Memory B cell (primary cell): ENCODE measurements at places on chromosomes 13 and 19.

DNA sequence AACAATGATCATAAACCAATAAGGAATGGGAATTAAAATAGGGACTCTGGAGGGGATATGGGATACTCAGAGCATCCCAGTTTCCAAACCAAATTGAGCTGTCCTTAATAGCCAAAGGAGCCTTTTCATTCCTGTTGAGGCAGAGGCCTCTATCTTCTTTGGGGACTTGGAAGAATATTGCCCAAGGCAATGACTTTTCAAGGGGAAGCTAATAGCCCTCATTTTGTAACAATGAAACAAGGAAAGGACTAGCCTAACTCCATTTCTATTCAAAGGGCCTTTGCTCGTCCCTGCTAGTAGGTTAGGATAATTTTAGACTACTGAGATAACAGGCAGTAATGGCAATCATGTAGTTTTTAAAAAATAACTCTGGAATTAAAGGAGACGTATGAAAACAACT is 789.8 kb upstream of the SLITRK5 start:
- DNase-seq, result no peak

- no peak for DNase-seq
These were observed 71.4 kb upstream of the CLDN10 start for GRCh38 chr13:95480791-95481780.

DNA sequence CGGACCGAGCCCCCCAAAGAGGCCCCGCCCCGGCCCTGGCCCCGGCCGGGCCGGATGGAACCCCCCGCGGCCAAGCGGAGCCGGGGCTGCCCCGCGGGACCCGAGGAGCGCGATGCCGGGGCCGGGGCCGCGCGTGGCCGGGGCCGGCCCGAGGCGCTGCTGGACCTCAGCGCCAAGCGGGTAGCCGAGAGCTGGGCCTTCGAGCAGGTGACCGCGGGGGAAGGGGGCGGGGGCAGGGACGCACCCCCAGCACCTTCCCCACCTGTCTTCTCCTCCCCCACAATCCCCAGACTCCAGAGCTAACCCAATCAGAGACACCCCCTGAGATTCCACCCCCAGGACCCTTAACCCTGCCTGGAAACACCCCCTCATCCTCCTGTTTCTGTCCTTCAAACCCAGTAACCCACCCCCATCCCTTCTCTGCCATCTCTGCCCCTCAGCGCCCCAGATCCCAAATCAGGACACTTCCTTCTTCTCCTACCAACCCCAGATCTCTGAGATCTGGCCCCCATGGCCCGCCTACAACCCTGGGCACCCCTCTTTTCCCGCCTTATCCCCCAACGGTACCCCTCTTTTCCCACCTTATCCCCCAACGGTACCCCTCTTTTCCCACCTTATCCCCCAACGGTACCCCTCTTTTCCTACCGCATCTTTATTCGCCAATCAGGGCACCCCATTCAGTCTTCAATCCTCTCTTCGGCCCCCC is 505 bp downstream of the ZSWIM4 start:
- DNase-seq, result no peak

DNA sequence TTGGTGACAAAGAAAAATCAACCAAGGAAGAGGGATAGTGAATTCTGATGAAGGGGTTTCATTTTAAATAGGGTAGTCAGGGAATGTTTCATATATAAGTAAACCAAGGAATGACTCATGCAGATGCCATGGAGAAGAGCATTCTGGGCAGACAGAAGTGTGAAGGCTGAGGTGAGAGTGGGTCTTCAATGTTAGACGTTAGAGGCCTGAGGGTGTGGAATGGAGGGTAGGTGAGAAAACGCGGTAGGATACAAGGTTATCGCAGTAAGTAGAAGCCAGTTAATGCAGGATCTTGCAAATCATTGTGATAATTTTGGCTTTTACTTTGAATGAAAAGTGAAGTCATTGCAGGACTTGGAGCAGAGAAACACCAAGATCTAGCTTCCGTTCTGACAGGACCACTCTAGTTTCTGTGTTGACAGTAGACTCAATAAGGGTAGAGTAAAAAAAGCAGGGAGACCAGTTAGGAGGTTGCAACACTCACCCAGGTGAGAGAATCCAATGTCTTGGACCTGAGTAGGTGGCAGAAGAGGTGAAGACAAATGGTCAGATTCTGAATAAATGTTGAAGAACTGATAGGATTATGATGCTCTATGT is 225.2 kb upstream of the TMTC4 start:
- no peak for DNase-seq

GRCh38 chr19:6003976-6004375 is 26.0 kb upstream of the RANBP3 start:
- no peak for DNase-seq

- no peak for DNase-seq
These were observed 22.6 kb downstream of the SMIM24 start for GRCh38 chr19:3457528-3458228.

DNA sequence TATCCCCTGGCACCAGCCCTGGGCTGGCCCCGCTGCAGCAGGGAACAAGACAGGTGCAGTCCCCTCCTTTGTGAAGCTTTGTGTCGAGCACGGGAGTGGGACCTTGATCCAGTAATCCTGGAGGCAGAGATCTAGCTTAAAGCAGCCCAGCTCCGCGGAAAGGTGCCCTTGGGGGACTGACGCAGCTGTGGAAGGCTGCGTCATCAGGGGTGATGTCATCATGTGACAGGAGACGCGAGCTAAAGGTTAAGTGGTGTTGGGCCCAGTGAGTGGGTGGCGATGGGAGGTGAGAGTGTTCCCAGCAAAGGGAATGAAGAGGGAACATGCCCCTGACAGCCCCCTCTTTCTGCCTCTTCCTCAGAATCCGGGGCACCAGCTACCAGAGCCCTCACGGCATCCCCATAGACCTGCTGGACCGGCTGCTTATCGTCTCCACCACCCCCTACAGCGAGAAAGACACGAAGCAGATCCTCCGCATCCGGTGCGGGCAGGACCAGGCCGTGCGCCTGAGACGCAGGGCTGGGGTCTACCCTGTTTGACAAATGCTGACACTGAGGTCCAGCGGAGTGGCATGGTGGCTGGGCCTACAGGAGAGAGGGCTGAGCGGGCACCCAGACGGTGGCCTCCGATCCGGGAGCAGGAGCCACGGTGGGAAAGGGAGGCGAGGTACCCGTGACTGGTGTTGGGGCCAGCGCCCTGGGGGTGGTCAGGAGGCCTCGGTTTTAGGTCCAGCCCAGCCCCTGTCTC is 2.6 kb downstream of the LHB start:
- no peak for DNase-seq

- DNase-seq, result no peak
These were observed 141.2 kb downstream of the MYCBP2 start for GRCh38 chr13:77185721-77186120.

- no peak for DNase-seq
These were observed 171.8 kb downstream of the STK24 start for GRCh38 chr13:98405107-98405571.

DNA sequence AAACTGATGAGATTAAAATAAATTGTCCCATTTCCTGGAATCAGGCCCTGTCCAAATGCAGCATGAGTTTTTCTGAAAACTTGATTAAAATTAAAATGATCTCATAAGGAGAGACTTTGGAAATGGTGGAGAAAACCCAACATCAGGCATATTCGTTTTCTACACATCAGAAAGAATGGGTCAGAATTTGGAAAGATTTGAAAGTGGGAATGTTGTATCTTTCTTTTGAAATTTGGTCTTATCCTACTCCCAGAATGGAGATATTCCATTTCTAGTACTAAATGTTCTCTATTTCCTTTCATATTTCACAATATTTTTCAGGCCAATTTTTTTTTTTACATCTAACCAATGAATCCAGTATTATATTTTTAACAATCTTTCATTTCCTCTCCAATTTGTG is 223.9 kb upstream of the RXFP2 start:
- no peak for DNase-seq

DNA sequence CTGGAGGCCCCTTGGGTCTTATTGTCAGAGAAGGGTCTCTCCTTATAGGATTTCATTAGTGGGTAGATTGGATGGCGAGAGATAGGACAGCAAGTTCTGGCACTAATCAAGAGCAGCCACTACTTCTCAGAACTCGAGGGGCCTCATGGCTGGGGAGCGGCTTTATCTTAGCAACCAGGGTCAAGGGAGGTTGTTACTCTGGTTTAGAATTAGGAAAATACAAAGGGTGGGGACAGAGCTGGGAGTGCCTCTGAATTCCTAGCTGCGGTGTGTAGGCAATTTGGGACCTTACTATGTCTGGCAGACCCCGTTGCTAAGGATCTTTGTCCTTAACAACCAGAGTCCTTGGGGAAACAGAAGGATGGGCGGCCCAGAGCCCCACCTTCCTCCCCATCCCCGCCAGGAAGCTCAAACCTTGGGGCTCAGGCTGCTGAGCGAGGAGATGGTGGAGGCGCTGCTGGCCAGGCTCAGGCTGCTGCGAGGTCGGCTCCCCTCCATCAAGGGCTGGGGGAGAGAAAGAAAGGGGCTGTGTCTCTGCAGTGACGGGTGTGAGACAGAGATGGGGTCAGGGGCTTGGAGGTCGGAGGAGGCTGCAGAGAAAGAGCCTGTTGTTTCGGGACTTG is 1.2 kb downstream of the PLEKHA4 start:
- DNase-seq, result no peak

- no peak for DNase-seq
These were observed 108.9 kb downstream of the DNAJC15 start for GRCh38 chr13:43132257-43132656.

DNA sequence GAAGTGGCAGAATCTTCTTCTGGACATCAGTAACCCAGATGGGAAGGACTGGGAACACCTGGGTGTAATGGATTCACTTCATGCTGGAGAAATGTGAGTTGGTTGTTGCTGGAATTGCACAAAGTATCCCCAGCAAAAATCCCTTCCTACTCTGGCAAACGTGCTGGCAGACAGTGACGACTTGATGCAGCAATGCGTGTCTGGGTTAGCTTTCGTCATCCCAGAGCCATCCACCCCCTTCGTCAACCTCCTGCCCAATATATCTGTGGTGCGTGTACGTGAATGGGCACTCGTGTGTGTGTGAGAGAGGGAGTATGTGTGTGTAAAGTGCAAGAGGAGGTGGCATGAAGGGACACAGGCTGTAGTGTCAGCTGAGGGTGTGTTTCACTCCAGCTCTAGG is 70.9 kb downstream of the TM9SF2 start:
- DNase-seq, result no peak

DNA sequence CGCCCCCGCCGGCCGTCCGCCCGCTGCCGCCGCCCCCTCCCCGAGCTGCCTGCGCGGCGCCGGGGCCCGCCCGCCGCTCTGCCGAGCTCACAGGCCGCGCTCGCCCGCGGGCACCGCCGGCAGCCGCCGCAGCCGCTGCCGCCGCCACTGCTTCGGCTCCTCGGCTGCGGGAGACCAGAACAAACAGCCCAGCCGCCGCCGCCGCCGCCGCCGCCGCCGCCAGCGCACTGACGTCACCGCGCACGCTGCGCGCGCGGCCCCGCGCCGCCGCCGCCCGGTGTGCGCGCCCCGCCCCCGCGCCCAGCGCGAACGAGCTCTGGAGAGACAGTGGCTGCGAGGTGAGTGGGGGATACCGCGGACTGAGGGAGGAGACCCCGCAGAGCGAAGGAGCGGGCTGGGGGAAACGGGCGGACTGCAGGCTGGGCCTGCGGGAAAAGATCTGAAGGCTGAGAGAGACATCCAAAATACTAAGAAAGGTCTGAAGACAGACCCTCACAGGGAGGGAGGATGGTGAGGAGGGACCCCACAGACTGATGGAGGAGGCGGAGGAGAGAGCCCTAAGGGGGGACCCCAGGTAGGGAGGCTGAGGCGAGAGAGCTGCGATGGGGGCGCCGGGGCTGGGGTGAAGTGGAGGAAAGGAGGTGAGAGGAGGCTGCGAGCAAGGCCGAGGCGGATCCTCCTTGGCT is at the start of gene BRD4:
TSS of gene BRD4 (minus strand) at position 229 of the 686 bp plus-strand sequence. CDS start 59,440 bp downstream, outside the sequence.
- peak; percentile 77 for DNase-seq

GRCh38 chr13:23609414-23609760 is 39.2 kb downstream of the TNFRSF19 start:
- DNase-seq, result no peak

GRCh38 chr19:48724796-48725753 is 5.5 kb upstream of the MAMSTR start:
- peak; percentile 66 for DNase-seq

- DNase-seq, result no peak
These were observed 407 bp downstream of the RAB3A start for GRCh38 chr19:18203408-18203862.

DNA sequence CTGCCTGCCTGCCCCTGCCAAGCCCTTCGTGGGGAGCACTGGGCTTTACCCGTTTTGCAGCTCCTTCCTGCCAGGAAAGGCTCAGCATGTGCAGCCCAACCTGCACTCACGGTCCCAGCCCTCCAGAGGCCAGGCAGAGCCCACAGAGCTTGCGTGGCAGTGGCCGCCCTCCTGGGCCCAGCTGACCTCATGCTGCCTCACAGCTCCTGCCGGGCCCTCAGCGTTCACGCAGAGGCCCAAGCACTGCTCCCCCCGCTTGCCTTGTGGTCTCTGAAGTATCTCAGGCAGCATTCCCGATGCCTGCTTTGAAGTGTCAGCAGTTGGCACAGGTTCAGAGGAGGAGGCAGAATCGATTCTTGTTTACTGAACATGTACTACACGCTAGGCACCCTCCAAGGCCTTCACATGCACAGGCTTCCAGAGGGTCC is 32.5 kb downstream of the CAPN12 start:
- no peak for DNase-seq

DNA sequence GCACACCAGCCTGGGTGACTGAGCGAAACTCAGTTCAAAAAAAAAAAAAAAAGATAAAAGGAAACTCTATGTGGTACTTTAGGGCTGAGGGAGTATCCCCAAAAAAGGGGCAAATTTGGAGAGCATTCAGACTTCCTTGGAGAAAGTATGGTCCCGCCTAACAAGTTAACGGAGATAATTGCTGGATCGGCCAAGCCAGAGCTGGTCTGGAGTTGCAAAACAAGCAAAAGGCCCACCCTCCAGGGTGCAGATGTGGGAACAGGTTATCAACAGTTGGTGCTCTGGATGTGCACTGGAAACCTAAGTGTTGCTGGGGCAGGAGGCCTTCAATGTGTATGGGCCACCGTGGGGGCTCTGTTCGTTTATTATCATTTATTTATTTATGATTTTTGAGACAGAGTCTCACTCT is 2.8 kb downstream of the IQCN start:
- peak; percentile 39 for DNase-seq

DNA sequence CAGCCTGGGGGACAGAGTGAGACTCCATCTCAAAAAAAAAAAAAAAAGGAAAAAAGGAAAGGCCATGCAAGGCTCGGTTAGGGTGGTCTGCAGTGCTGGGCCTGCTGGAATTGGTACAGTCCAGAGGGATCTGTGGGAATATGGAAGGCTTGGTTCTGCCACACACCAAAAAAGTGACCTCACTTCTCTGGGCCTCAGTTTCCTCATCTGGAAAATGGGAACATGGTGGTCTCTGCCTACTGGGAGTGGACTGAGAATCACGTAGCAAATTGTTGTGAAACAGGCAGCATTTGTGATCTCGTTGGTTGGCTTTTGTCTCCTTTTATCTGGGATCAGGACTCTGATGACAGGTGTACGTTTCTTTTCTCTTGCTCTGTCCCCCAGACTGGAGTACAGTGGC is 7.5 kb downstream of the DNM2 start:
- no peak for DNase-seq

- no peak for DNase-seq
These were observed 821.9 kb downstream of the DACH1 start for GRCh38 chr13:71045101-71045500.
